ENCODE measurements at places on chromosomes 2 and 18. TPM values are rescaled to one million over a fixed set of nuclear protein-coding genes. Genes with fewer than 3 reads are reported as not detected.

DNA sequence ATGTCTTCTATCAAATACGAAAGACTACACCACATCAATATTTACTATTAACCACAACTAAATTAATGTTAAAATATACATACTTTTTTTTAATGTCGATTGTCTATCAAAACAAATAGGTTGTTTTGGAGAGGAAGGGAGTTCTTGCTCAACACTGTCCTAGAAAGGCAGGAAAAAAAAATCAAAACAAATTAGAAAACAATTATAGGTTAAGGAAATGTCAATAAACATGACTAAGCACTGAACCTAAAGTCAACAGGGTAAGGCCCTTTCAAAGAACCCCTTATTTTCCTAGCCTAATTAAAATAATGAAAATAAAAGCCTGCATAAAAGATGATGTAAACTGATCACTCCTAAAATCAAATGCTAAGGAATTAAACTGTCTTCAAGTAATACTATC is 2.8 kb downstream of the CEP76 start:
- no peak for DNase-seq

DNA sequence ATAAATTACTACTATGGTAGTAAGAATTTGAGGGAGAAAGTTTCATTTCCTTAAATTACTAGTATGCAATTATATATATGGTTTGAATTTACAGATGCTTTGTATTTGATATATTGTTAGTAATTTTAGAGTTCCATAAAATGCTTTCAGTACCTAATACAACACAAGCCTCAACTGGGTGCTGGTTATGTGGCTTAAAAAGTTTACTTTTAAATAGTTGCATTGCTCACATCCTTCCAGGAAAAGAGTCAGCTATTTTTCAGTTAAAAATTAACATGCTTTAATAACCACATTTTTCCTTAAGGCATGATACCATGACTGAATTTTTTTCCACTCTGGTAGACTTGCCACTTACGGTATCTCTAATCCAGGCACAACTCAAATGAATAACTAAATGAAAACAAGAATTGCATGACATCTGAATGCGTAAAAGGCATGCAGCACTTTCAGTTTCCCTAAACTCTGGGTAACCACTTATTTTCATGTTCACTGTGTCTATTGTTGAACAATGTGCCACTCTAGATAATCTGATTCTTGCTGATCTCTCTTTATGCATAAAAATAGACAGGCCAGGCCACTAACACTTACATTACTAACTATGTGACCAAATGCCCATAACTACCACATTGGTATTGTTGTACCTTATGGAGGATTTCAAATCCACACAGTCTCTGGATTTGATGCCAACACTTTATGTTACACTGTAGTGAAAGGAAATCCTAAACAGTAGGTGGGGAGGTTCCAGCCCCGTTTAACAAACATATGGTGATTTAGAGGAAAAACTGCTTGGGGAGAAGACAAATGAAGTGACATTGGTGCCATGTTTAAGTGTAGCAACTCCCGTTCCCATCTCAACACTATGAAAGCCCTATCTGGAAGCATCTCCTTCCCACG is 35.5 kb upstream of the SLC35F5 start:
- no peak for DNase-seq

GRCh38 chr2:44940732-44941464 is 604 bp upstream of the SIX3 start:
- DNase-seq, result no peak

GRCh38 chr2:37652199-37652640 is 19.2 kb downstream of the CDC42EP3 start:
- no peak for DNase-seq

The ZNF396 gene
- 0.98 TPM for total RNA-seq

The LONRF2 gene
- 9.6 TPM for total RNA-seq

The TWIST2 gene
- total RNA-seq, result 214 TPM

The NETO1 gene
- not detected for total RNA-seq

- no peak for DNase-seq
Observed at GRCh38 chr2:52356556-52356955, 1324.6 kb upstream of the NRXN1 start.

The MBD5 gene
- total RNA-seq, result 32.7 TPM

The FAM161A gene
- total RNA-seq, result 2.5 TPM

DNA sequence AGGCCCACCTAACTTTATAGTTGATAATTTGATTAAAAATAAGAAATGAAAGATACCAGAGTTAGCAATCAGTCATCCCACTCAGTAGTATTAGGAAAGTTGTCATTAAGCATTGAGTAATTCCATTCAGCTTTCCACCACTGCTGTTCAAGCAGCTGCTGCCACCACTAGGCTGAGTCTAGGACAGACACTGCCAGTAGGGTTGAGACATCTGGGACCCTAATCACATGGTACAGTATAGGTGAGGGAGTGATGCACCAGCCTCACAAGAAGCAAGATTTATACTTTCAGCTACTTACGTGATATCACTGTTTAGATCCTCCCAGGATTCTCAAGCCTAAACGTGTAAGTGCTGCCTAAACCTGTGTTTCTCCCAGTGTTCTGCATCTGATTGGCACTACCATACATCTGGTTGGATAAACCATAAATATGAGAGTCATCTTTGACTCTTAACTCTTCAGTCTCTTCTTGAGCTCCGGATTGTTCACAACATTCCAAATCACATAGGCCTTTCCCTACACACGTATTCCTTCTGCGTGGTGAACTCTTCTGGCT is 3.2 kb downstream of the UBXN4 start:
- DNase-seq, result no peak

- DNase-seq, result no peak
Observed at GRCh38 chr2:126932966-126933710, 34.4 kb downstream of the TEX51 start.

The DSG1 gene
- 122 TPM for total RNA-seq

GRCh38 chr2:20035955-20036666 is 15.3 kb downstream of the LAPTM4A start:
- DNase-seq, result no peak

The SPATA3 gene
- total RNA-seq, result not detected

Data from vagina (tissue), 2 donors.